Activated naive CD4-positive, alpha-beta T cell treated with anti-CD3 and anti-CD28 coated beads, Interleukin-2, amount 50 U/mL, for 72 hours (primary cell): ENCODE measurements at places on chromosomes 13 and 19. TPM values are rescaled to one million over a fixed set of nuclear protein-coding genes. Genes with fewer than 3 reads are reported as not detected.

- no peak for DNase-seq
Measured at GRCh38 chr19:49973987-49974386, 13.0 kb upstream of the SIGLEC11 start.

GRCh38 chr13:100179276-100179675 lies 90.4 kb downstream of the PCCA start:
- DNase-seq = no peak

The SULT2A1 gene
- not detected for total RNA-seq

The TLE2 gene
- 5.0 TPM for total RNA-seq

The CEACAM3 gene
- not detected for total RNA-seq

- DNase-seq = no peak
Measured at GRCh38 chr13:108987517-108987916, 358.1 kb downstream of the MYO16 start.

- DNase-seq = no peak
Measured at GRCh38 chr19:28294395-28294794, 918.6 kb downstream of the UQCRFS1 start.

GRCh38 chr13:102799426-102800144 lies 666 bp downstream of the BIVM start:
- DNase-seq = peak; percentile 61

GRCh38 chr19:42207767-42208271 lies 9.7 kb downstream of the DEDD2 start:
- DNase-seq = no peak

DNA sequence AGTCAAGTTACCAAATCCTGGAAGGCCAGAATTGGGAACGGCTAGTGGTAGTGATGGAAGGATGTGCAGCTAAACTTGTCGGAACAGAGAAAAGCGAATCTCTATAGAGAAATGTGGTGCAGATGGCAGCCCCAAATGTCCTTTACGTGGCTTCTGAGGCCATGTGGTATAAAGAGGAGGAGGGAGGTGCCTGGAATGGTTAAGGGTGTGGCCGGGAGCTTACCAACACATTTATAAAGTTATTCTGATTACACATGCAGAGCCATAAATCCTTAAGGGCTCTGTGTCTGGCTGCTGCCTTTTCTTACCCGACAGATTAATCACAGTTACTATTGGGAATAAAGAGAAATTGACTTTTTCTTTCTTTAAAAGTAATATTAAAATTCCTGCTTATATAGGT lies 190.1 kb downstream of the OXGR1 start:
- no peak for DNase-seq

The RFX1 gene
- total RNA-seq = 14.5 TPM

- DNase-seq = no peak
Measured at GRCh38 chr13:76886005-76886291, 257 bp downstream of the KCTD12 start.

DNA sequence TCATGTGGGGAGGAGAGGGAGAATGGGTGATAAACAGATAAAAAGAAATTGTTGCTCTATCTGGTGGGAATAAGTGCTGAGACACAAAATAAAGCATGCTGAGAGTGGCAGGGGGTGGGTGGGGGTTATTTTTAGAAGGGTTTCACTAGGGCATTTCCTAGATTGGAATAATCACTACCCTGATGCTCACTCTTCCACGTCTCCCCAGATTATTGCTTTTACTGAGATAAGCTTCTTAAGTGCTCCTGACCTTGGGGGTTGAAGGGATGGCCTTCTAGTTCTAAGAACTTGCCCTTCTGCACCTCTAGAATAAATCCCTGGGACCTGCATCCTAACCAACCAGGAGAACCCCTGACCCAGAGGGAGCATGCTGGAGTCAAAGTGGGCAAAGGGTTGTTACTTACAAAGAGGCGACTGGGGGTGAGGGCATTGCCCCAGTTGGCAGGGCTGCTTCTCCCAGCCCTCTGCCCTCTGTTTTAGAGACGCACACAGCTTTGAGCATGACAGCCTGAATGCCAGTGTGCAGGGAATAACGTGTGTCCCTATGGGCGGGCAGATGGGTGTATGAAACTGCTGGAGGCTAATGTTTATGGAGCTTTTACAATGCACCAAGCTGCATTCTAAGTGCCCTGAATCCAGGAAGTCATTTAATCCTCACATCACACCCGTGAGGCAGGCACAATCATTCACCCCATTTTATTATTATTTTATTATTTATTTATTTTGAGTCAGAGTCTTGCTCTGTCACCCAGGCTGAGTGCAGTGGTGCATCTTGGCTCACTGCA lies 743 bp downstream of the RDH8 start:
- DNase-seq = no peak

The PCID2 gene
- 71.3 TPM for total RNA-seq

The PSG11 gene
- not detected for total RNA-seq

DNA sequence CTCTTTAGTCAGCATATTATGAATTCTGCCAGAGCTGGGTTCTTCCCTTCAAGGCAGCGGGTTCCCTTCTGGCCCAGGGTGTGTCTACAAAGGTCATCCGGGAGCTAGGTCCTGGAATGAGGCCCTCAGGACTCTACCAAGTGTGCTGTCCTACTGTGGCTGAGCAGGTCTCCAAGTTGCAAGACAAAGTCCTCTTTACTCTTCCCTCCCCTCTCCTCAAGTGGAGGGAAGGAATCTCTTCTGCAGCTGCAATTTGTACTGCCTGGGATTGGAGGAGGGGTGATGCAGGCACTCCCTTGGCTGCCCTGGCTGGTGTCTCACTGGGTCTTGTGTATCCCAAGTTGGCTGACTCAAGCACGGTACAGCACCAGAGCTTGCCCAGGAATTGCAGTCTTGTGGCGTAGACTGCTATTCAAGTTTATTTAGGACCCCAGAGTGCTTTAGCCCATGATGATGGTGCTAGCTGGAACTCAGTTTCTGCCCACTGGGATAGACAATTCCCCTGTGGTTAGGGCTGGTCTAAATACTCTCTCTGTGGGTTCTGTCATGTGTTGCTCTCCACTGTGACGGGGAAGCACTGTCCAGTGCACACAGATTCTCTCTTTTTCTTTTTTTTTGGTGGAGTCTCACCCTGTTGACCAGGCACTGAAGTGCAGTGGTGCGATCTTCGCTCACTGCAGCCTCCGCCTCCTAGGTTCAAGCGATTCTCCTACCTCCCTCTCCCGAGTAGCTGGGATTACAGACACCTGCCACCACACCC lies 28.5 kb downstream of the RFC3 start:
- DNase-seq = no peak

DNA sequence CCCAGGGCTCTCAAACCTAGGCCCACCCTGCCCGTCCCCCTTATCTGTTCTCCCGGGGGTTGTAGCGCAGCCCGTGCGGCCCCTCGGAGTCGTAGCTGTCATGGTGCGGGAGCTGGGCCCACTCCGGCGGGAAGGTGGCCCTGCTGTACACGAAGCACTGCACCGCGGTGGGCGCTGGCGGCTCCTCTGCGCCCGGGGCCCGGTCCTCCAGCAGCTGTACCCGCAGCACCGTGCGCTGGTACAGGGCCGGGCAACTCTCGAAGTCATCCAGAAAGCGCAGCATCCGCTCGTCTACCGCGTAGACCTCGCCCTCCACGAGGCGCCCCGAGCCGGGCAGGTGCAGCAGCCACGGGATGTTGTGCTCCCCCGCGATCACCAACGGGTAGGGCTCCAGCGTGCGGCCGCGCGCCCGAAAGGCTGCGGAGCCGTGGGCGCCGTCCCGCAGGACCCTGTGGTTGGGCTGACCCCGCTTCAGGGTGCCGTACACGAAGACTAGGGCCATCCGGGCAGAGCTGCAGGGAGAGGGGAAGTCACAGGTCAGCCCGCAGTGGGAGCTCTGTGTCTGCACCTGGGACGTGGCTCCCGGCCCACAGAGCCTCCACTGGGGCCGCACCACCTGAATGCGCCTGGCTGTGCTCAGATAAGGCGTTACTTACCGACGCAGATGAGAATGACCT lies 56.4 kb downstream of the GGACT start:
- no peak for DNase-seq

GRCh38 chr13:97286317-97287046 lies 64.3 kb downstream of the MBNL2 start:
- no peak for DNase-seq

GRCh38 chr13:104750377-104750776 lies 1684.2 kb upstream of the SLC10A2 start:
- no peak for DNase-seq

DNA sequence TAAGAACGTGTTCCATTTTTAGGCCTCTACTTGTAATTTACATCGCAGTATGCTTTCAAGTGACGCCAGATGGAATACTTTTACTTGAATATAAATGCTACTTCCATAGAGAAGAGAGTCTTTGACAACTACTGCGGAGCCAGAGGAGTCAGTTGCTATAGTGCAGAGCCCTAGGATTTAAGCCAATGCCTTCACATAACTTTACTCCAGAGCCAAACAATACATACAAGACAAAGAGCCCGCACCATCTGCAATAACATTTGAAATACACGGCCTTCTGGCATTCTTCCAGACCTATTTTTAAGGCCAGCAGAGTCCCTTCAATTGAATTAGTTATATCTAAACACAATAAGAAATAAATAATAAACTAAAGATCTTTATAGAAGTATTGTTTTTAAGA lies 59.4 kb downstream of the XPO4 start:
- DNase-seq = no peak

DNA sequence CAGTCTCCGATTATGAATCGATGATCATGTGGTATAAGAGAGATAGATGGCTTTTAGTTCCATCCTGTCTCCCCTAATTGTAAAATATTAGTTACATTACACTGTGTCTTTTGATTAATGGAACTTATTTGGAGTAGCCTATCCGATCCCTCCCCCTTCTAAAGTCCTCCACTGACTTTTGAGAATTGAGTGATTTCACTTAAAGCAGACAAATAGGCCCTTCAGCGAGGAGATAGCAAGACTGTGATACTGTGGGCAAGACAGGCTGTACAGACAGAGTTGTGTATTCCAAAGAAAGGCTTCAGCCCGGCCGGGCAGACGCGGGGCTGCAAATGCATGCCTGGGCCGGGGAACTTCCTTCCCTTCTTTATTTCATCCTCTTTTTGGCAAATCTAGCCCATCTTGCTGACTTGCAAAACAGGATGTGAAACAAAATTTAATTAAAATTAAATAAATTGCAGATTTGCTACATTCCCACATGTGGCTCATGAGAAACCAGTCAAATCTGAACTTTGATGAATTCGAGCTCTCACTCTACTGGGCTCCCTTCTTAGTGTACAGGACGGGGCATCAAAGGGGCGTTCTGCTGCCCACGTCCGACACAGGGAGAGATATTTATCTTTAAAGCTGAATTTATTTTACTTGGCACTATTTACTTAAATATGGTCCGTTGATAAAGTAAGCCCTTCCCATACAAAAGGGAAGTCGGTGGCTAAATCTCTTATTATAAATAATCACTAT lies 314.8 kb downstream of the ZNF536 start:
- DNase-seq = no peak

DNA sequence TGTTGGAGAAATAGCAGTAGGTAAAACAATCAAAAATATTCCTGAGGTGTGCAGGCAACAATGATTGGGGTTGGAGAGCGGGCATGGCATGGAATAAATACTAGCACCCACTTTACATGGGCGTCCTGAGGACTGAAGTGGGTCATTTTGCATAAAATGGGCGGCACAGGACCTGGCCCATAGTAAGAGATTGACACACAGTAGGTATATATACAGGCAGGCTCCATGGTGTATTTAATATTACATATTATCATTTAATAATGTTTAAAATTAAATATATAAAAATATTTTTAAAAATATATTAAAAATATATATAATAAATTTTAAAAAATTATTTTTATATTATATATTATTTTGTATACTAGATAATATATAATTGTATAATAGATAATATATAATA lies 48.3 kb downstream of the CRYL1 start:
- DNase-seq = no peak

The EPS8L1 gene
- total RNA-seq = 1.2 TPM
